LoVo (cell line): ENCODE measurements at places on chromosomes 16 and 17.

- no peak for DNase-seq
These were observed 65.7 kb downstream of the PARN start for GRCh38 chr16:14564323-14564722.

DNA sequence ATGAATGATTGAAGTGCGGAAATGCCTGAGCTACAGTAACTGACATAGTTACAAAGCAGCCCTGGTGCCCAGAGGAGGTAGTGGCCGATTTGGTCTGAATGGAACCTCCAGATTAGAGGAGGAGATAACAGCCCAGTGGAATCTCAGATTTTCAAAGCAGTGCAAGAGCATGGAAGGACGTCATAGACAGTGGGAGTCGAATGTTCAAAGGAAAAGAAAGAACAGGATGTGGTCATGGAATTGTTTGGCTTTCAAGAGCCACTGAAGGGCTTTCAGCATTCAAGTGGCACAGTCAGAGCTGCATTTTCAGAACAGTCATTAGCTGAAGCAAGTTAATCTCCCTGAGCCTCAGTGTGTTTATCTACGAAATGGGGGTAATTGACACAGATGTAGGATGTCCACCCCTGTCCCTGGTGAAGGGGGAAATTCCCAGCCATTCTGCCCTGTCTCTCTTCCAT, 104.6 kb upstream of the CACNG3 start:
- no peak for DNase-seq

GRCh38 chr17:81962499-81963441, 1.8 kb upstream of the NOTUM start:
- no peak for DNase-seq

GRCh38 chr17:79813297-79814126, 16.6 kb upstream of the CBX8 start:
- peak; percentile 49 for DNase-seq

- no peak for DNase-seq
These were observed 7.7 kb downstream of the CORO6 start for GRCh38 chr17:29615048-29615385.

DNA sequence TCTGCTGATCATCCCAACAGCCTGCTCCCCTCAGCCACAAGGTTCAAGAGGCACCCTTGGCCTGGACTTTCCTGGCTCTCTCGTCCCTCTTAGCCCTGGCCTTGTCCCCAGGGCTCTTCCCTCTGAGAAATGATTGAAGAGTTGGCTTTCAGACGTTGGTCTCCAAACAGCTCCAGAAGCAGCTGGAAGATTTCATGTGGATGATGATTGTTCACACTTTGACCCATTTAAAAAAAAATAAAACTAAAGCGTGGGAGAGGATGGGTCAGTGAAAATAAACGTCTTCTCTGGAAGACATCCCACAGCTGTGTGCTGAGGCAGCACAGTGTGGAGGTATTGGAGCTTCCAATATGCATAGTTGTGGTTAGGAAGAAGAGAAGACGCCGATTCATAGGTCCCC, 54.7 kb upstream of the CDH11 start:
- no peak for DNase-seq

GRCh38 chr16:73056921-73057290, 9.0 kb upstream of the ZFHX3 start:
- no peak for DNase-seq

DNA sequence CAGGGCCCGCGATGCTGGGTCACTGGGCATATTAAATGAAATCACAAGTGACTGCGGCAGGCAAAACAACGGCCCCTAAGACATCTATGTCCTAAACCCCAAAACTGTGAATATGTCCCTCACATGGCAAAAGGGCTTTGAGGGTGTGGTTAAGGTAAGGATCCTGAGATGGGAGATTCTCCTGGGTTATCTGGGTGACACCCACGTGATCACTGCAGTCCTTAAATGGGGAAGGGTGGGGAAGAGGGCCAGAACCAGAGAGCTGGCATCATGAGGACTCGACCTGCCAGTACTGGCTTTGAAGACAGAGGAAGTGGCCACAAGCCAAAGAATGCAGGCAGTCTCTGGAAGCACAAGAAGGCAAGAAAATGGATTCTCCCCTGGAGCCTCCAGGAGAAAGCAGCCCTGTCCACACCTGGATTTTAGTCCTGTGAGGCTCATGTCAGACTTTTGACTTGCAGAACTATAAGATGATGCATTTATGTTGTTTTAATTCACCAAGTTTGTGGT, 12.5 kb downstream of the COTL1 start:
- no peak for DNase-seq

GRCh38 chr16:23650674-23651416, 9.6 kb downstream of the DCTN5 start:
- DNase-seq: no peak

- DNase-seq: no peak
These were observed 61.5 kb downstream of the BMERB1 start for GRCh38 chr16:15495898-15496297.

GRCh38 chr17:52181782-52182181, 23.3 kb upstream of the CA10 start:
- DNase-seq: no peak

- DNase-seq: peak; percentile 75
These were observed at the start of gene PGAP6 for GRCh38 chr16:381789-382717. Gene PGAP6 (minus strand): TSS chr16:381978. CDS start chr16:381821, 157 bp downstream.

- no peak for DNase-seq
These were observed 1108.0 kb downstream of the CDH11 start for GRCh38 chr16:64013856-64014255.

DNA sequence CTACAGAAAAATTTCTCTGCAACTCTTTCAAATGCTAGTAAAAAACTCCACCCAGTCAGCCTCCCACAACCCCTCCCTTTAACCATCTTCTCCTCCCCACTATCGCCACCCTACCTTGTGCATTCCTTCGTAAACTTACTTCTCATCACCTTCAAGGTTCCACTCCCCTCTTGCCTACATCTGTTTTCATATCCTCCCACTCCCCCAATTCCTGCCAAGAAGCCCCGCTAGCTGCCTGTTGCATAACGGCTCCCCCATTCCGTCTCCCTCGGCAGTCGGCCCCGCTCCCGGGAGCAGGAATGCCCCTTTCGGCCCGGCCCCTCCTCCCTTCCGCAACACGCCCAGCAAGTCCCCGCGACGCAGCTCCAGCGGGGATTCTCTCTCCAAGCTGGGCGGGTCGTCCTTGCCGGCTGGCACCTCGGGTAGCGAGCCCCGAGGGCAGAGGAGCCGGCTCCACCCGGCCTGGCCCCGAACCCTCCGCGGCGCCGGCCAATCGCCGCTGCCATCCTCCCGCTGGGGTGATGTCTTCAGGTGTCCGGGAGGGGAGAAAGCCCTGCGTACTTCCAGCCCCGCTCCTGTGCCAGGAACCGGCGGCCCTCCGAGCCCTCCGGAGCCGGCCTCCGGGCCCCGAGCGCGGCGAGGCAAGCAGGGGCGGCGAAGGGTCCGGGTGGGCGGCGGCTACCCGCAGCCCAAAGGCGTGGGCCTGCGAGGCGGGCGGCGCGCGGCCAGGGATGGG, 1.5 kb downstream of the PHLPP2 start:
- DNase-seq: peak; percentile 83

DNA sequence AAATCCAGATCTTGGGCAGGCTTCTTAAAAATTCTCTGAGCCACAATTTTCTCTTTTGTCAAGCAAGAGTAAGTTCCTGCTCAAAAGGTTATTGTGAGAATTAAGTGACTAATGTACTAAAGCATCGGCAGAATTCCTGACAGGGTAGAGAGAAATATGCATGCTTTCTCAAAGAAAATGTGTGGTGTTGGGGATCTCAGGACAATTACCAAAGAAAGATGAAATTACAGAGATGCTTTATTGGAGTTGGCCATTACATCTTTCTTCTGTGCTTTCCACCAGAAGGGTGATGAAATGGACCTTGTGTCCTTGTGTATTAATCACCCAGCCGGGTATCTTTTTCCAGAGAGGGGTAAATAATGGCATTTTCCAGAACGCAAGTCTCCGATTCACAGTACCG, 1.7 kb upstream of the USP43 start:
- no peak for DNase-seq
